ENCODE measurements at places on chromosomes 16 and 17.

DNA sequence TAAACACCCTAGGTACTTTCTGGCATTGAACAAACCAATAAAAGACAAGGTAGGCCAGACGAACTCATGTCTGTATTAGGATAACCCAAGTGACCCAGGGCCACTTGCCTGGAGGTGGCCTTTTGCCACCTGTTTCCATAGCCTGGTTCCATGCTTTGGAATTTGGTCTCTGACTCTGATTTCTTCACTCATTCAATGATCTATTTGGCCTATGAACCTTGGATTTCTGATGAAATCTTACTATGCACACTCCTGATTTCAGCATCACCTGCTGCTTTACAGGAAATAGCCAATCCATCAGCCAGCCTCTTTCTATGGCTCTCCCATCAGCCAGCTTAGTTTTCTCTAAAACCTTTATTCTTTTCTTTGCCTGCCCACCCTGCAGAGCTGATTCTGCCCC is 142.8 kb upstream of the PSMD7 start:
- no peak for DNase-seq

DNA sequence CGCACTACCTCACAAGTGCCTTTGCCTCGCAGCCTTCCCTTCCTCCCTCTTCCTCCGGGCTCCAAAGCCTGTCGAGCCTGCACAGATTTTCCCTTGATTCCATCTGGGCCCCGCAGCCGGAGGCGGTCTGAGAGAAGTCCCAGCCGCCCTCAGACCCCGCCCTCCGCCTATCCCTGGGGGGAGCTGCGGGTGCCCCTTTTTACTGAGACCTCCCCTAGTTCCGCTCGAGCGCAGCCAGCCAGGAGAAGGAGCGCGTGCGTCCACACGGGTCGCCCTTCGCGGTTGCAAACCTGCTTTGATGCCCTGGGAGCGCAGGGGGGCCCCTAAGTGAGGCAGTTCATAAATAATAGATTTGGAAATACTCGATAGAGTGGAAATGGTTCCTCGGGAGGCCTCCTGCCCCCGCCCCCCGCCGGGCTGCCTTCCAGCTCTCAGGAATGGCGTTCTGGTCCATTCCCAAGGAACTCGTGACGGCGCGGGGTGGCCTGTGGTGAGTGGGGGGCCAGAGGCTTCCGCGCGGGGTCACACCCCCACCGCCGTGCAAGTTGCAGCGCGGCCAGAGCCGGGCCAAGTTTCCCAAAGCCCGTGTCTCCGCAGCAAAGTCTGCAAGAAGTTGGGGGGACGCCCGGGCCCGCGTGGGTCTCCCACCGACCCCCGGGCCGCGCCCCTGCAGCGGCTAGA is 610 bp downstream of the C16orf74 start:
- no peak for DNase-seq

GRCh38 chr16:20829536-20829935 is 23.2 kb downstream of the REXO5 start:
- DNase-seq, result no peak

GRCh38 chr17:77436058-77436442 is 295.3 kb downstream of the SEC14L1 start:
- DNase-seq, result peak; percentile 24

DNA sequence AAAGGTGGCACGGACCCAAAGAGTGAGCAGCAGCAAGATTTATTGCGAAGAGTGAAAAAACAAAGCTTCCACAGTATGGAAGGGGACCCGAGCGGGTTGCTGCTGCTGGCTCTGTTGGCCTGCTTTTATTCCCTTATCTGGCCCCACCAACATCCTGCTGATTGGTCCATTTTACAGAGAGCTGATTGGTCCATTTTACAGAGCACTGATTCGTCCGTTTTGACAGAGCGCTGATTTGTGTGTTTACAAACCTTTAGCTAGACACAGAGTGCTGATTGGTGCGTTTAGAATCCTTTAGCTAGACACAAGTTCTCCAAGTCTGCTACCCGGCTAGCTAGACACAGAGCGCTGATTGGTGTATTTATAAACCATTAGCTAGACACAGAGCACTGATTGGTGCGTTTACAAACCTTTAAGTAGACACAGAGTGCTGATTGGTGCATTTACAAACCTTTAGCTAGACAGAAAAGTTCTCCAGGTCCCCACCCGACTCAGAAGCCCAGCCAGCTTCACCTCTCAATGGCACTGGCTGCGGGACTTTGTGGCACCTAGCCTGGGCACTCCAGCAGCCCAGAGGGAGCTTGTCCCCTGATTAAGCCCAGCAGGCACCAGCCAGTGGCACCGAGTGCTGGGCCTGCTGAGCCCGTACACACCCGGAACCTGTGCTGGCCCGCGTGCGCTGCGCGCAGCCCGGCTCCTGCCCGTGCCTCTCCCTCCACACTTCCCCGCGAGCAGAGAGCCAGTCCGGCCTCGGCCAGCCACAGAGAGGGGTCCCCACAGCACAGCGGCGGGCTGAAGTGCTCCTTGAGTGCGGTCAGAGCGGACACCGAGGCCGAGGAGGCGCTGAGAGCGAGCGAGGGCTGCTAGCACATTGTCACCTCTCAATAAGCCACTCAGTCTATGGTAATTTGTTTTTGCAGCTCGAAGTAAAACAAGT is 15.1 kb downstream of the IGSF6 start:
- no peak for DNase-seq

- no peak for DNase-seq
Measured at GRCh38 chr17:60386147-60387058, 5.5 kb downstream of the USP32 start.

DNA sequence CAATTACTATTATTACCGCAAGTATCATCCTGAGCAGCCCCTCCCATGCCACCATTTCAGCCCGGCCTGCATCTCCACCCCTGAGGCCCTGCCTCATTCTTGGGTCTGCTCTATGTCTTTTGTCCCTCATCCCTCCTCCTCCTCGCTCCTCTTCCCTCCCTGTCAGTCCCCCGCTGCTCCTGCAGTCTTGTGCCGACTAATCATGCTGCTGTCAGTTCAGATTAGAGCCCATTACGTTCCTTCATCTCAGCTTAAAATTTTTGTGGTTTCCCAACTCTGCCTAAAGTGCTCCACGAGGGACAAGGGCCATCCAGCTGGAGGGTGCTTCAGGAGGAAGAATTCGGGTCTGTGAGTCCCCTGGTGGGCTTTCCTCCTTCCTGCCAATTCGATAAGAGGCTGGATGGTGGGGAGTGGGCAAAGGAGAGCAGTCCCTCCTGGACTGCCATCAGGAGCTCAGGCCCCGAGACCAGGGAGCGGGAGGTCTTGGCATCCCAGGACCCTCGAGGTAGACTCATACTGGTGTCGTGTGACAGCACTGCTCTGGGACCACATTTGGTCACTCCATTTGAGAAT is 32.9 kb upstream of the GOSR2 start:
- no peak for DNase-seq

DNA sequence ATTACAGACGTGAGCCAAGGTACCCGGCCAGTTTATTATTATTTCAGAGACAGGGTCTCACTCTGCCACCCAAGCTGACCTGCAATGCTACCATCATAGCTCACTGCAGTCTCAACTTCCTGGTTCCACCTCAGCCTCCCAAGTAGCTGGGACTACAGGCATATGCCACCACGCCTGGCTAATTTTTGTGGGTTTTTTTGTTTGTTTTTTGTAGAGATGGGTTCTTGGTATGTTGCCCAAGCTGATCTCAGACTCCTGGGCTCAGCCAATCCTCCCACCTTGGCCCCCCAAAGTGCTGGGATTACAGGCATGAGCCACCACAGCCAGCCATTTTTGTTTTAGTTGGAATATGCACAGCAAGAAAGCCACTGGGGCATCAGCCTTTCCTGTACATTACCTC is 115.7 kb downstream of the MRM1 start:
- DNase-seq, result no peak

DNA sequence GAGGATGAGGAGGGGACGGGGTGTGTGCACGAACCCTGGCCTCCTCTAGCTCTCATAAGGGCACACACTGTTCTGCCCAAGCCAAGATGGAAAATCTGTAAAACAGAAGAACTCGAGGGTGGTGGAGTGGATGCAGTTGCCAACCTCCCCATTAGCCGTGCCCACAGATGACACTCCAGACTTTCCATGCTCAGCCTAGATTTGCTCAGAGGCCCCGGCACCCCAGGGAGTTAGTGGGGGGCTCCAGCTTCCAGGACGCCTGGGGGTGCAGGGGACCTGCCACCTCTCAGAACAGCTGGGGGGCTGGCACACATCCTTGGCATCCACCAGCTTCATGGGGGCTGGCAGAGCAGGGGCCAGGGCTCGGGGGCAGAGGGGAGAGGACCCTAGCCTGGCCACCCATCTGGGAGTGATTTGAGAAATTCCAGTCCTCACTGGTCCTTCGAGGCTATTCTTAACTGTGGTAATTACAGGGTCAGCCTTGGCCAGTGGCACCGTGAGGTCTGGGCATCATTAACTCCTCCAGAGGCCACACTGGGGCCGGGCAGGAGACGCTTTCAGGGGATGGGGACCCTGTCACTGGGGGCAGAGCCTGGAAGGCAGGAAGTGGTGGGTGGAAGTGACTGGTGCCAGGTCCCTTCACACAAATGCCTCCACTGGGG is 14.3 kb downstream of the VASN start:
- DNase-seq, result no peak

DNA sequence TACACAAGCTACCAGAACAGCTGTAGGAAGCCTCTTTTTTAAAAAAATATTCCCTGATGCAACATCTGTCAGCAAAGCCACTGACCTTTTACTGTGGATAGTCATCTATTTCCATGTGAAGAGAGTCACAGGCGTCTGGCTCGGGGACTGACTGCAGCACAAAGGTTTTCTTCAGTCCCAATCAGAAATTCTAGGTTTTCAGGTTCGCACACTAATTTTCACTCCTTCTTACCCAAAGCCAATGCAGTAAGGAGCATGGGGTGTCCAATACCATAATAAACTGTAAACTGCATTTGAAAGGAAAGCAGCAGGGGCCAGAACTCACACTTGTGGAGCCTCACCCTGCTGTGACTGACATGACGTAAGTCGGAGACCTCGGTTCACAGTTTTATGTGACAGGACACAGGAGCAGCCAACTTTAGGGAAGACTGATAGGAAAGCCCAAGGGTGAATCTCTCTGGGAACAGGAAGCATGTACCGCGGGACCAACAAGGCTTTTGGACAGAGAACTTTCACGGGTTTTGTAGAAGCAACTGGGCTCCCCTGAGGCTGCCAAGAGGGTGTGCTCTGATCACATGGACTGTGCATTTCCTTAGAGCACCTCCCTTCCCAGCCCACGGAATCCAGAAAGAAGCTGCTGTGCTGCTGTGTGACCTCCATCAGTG is 9.1 kb upstream of the TMEM100 start:
- no peak for DNase-seq

- DNase-seq, result no peak
Measured at GRCh38 chr17:12064395-12064794, 43.7 kb downstream of the MAP2K4 start.

- DNase-seq, result no peak
Measured at GRCh38 chr17:8167526-8167925, 4.8 kb upstream of the VAMP2 start.

DNA sequence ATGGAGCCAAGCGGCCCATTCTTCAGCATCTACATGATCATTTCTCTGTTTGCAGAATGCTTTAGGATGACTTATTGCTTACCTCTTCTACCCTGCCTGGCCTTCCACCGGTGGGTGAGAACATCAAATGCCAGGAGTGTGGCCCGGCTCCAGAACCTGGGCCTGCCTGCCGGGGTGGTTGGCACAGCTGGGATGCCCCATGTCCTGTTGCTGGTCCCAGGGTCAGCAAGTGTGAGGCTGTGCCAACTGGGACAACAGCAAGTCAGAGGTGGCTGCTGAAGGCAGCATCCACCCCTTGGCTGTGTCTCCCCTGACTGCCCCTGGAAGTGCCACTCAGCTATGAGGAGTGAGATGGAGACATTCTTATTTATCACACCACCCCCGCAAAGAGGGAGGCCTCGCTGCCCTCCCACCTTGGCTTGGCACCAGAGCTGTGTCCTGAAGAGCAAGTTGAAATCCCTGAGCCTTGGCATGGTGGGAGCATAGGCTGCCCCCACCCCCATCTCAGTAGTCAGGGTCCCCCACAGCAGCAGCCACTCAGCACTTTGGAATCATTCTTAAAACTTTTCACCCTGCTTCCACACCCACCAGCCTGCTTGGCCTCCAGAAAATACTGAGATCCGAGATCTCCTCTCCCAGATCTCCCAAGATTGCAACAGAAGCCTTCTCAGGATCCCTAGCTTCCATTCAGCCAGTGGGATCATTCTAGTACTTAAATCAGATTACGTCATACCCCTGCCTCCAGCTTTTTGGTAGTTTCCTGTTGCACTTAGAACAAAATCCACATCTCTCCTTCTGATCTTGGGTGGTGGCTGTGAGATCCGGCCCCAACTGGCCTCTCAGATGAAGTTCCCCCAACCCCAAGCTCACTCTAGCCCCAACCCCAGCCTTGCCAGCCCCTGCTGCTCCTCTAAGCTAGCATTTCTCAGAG is 127.5 kb downstream of the SOCS1 start:
- no peak for DNase-seq

DNA sequence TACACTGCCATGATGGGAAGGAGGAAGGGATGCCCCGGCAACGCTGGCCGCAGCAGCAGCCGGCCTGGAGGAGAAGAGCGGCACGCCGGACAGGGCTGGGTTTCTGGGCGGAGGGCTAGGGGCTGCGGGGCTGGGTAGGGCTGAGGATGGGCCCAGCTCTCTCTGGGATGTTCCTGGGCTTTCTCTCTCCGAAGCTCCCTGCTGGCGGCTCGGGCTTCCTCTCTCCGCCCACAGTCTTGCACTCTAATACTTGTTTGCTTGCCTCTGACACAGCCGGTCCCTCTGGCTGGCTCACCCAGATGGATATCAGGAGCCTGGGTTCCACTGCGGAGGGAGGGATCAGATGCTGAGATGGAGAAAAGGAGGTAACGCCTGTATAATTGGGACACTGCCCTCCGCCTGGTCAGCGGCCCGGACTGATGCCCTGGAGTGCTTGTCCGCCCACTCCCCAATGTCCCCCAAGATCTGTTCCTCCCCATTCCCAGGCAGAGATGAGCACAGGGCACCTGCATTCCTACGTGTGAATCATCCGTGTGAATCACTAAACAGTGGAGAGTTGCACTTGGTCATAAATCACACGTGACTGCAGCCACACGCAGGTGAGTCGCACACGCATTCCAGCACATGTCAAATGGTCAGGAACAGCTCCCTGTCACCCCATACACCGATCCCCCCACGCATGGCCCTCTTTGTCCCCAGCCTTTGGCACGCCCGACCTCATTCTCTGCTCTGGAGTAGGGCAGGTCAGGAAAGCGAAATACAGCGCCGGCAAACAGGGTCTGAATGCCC is at the start of gene ALOXE3:
ALOXE3 (minus strand) TSS at position 535 of the 789 bp plus-strand sequence; CDS start at position 11, 524 bp downstream.
- peak; percentile 47 for DNase-seq

GRCh38 chr17:1058423-1059130 is 61.6 kb downstream of the TIMM22 start:
- peak; percentile 77 for DNase-seq

DNA sequence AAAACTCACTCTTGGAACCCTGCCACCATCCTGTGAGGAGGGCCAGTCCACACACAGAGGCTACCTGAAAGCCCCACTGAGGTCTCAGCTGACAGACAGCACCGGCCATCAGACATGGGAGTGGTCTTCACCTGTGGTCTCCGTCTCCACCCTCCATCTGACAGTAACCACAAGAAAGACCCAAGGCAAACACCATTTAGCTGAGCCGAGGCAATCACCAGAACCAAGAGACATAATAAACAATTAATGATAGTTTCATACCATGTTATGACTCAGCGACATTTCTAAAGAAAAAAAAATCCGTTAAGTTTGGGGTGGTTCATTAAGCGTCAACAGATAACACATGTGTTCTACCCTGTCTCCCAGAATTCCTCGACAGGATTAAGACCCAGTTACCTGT is 6.1 kb upstream of the EVPLL start:
- no peak for DNase-seq

- peak; percentile 68 for DNase-seq
Measured at GRCh38 chr16:11379420-11379819, 34.2 kb downstream of the RMI2 start.

GRCh38 chr17:21239680-21240368 is 13.4 kb downstream of the NATD1 start:
- DNase-seq, result no peak

Data from activated CD4-positive, alpha-beta T cell treated with anti-CD3 and anti-CD28 coated beads, Interleukin-2, amount 50 U/mL, for 48 hours (primary cell).